ENCODE measurements at places on chromosomes 11 and 22.

GRCh38 chr11:44860346-44860745, 90.3 kb downstream of the TP53I11 start:
- no peak for DNase-seq

GRCh38 chr22:25628494-25628893, 64.0 kb downstream of the GRK3 start:
- no peak for DNase-seq

DNA sequence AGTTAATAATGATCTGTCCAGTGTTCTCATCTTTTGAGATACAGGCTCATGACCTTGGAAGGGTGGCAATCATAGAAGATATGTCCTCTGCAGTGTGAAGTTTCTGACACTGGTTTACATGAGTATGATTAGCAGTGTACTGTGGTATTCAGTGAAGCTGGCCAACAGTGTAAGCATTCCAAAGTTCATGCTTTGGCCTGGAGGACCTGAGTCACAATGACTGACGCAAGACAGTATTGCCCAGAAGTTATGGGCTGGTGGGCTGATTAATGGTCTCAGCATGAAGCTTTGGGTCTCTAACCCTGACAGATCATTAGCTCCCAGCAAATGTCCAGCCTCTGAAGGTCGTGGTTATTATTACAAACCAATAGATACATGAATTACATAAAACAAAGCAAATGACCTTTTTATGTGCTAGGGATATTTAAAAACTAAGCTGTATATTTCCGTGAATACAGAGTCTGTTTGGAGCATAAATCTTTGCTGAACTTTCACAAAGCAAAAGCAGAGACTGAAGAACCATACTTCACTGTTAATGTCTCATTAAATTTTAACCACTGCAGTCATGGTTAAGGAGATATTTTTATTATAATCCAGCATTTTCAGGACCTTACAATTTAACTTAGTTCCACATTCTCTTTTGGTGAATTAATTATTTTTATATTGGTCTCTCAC, 28.3 kb upstream of the USP47 start:
- DNase-seq, result peak; percentile 84

DNA sequence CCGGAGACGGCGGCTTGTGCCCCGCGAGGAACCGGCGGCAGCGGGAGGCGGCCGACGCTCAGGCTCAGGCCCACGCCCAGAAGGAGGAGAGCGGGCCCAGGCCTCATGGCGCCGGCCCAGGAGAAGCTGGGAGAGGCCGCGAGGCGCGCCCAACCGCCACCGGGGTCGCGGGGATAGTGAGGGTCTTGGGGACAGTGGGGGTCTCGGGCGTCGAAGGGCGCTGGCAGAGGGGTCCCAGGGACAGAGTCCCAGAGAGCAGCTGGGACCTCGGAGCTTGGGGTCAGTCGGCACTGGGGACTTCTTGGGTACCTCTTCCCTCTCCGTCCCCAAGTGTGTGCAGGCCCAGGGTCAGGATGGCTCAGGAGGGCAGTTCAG, at the start of gene PKDREJ:
TSS of gene PKDREJ (minus strand) at position 128 of the 375 bp plus-strand sequence. CDS start at position 107, 21 bp downstream.
- DNase-seq, result no peak

DNA sequence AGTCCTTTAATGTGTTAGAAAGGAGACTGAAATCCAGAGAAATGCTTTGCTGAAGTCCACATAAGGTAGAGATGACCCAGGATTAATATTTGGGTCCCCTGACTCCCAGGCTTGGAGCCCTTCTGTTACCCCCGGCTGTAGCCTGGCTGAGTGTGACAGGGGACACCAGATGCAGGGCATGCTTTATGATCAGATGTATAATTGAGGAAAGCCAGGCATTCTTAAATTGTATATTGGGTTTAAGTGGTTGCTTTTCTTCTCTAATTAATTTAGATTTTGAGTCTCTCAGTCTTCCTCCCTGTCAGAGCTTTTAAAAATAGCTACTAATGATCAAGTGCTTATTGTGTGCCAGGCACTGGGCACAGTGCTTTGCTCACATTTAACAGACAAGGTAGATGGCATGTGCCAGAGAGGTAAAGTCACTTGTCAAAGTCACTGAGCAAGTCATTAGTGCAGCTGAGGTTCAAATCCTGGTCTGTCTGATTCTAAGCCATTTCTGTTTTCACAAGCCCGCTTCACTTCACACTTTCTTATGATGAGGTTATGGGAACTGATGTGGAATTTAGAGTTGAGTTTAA, 7.9 kb downstream of the ZNRF3 start:
- no peak for DNase-seq

GRCh38 chr11:9071692-9072091, 19.7 kb downstream of the SCUBE2 start:
- DNase-seq, result no peak

DNA sequence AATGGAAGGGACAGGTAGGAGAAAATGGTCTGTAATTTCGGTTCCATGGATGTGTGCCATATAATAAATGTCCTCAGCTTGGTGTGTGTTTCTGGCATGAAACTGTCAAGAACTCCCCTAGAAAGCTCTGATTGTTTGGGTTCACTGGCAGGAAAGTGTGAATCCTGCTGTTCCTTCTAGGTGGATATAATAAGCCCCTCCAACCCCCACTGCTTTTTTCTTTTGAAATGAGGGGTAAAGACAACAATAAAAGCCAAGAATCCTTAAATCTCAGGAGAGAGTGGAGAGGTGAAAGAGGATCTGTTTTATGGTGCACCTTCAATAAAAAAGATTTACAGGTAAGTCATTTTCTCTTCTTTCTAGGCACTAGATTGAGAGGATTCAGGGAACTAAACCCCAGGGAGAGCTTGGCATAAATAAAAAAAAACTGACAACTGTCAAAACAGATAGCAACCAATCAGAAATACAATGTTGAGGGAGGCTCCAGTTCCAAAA, 74.9 kb downstream of the CACNG2 start:
- DNase-seq, result no peak

- DNase-seq, result no peak
Observed at GRCh38 chr11:20154381-20154780, 5.9 kb downstream of the DBX1 start.

DNA sequence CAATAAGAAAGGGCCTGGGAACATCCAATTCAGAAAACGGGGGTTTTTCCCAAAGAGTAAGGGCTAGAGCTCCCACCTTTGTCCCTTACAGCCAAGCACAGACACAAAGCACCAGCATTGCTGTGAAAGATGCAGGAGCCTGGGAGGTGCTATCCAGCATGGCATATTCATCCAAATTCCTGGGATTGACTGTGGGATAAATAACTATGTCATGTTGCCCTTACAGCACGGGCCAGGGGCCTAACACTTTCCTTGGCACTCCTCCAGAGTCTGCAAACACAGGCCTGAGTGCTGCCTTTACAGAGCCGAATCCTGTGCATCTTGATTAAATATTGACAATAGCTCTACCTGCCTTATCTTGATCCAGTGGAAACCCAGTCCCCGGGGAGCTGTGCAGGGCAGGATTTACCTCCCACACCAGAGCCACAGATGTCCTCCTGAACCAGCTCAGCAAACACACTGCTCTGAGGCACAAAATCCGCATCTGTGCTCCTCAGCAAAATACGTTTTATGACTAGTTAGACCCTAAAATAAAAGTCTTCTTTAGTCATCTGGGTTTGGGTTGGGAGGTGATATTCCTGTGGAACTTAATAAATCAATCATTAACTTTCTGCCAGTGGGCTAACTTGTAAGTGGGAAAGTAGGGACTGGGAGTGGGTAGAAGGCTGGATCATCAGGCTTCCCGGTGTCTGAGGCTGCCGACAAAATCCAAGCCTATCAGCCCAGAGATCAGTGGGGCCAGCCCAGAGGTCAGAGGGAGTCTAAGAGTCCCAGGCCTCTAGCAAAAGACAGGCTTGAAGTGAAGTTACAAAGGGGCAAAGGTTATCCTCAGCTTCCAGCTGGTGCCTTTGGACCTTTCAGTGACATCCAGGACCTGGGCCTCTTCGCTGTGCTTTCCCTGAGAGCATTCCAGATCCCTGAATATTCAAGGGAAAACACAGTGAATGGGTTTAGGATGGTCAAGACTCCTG, 36.5 kb downstream of the POU2AF3 start:
- no peak for DNase-seq

DNA sequence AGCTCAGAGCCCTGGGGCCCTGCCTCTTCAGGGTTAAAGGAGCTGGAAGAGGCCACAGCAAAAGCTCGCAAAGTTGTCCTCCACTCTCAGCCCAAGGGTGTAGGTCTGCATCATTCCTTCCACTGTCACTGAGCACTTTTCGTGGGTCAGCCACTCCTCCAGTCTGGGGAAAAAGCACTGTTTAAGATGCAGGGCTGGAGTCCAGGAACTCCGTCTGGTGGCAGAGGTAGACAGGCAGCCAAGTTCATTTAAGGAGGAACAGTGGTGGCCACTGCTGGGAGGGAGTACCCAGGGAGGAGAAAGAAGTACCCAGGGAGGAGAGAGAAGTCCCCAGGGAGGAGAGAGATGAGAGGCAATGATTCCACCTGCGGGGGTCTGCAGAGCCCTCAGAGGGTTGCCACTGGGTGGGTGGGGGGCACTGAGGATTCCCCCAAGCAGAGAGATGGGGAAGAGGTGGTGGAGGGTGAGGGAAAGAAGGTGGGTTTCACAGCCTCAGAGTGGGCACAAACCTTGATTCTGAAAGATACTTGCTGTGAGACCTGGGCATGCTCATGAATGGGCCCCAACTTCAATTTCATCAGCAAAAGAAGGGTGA, 70.0 kb upstream of the B3GAT1 start:
- DNase-seq, result peak; percentile 66

- no peak for DNase-seq
Observed at GRCh38 chr11:1866226-1866625, 13.3 kb downstream of the LSP1 start.

- no peak for DNase-seq
Observed at GRCh38 chr22:27748751-27749191, 52.8 kb downstream of the MN1 start.

GRCh38 chr11:112941104-112941503, 20.1 kb upstream of the NCAM1 start:
- no peak for DNase-seq

DNA sequence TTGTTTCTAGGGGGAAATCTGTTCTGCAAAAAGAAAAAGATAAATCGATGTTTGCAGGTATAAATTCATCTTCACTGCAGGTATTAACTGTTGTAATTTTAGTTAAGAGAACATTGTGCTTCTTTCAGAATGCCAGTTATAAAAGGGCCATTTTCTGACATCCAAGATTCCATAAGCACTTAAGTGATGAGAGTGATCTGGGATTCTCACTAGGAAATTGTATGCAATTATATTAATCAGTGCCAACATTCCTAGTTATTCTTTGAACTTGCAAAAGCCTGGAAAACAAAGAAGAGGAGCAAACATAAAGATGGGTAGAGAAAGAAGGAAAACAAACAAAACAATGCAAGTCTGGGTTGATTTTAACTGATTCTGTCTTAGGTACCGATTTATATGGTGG, 5.4 kb downstream of the DDI1 start:
- no peak for DNase-seq

DNA sequence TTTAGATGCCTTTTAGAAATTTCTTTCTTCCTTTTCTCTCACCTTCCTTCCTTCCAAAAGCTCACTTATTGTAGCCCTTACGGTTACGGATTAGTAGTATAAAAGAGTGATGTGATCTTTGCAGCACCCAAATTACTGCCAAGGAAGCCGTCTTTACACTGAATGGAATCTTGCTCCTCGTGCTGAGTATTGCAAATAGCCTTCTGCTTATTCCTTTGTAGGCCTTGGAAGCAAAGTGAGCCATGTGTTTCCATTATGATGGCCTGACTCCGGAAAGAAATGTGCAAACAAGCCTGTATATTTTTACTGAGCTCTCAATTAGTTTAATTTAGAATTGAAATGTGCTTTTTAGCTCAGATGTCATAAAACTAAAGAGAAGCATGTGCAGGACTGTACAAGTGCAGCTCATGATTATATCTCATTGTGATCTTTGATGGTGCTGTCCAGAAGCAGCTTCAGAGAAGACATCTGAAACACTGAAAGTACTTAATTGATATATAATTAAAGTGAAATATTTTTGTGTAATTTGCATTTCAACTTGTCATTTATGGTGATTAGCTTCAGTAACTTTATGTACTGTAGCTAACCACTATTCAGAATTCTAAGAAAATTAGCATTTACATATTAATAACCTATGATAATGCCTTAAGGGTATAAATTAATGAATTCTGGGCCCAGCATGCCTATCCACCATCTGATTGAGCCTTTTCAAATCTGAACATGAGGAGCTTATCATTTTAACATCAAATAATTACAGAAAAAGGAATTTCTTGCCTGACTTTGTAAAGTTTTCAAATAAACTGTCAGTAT, 129.3 kb downstream of the GRIA4 start:
- DNase-seq, result no peak

- DNase-seq, result no peak
Observed at GRCh38 chr22:26663374-26663923, 6.1 kb downstream of the MIAT start.

GRCh38 chr11:78031629-78032028, 8.6 kb upstream of the KCTD14 start:
- DNase-seq, result no peak

GRCh38 chr11:65796726-65797601, 10.1 kb downstream of the OVOL1 start:
- DNase-seq, result no peak

Measured in coronary artery (tissue), 2 donors.